Stimulated activated CD8-positive, alpha-beta memory T cell treated with anti-CD3 and anti-CD28 coated beads, Interleukin-15, amount 100 ng/mL, for 4 hours (primary cell): ENCODE measurements at places on chromosomes 7 and 10.

DNA sequence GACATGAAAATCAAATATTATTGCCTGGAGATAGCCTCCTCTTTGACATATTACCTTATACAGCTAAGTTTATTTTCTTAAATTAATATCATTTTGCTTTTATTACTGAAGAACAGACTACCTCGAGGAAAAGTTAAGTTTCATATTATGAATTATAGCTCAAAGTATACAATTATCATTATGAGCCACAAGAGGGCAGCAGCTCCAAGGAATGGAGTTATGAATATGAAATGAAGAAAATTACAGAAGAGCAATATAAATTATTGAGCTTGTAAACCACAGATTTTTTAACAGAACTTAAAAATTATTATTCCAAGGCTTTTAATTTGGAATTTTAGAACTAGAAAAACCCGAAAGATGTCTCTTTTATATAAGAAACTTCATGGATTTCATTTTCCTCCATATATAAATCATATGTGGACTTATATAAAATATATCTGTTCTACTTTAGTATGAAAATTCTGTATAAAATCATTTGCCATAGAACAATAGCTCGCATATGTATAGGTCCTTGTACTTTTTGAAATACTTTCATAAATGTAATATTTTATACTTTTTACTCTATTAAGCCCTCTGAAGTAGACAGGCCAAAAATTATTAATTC is 40.1 kb downstream of the IQUB start:
- no peak for DNase-seq

- DNase-seq, result no peak
Observed at GRCh38 chr7:28490831-28491230, 78.5 kb downstream of the CREB5 start.

- no peak for DNase-seq
Observed at GRCh38 chr7:43782768-43783555, 24.5 kb downstream of the BLVRA start.

DNA sequence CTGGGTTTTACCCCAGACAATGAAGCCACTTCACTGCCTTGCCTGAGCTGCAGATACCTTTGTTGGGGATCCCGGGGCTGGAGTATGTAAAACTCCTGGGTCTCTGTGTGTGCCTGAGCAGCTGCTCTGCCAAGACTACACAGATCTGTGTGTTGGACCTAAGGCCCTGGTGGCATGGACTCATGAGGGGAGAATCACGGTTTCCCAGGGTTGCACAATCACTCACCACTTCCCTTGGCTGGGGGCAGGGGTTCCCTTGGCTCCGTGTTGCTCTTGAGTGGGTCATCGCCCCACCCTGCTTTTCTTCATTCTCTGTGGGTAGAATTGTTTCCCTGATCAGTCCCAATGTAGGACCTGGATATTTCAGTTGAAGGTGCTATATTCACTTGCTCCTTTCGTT is 13.9 kb upstream of the TBATA start:
- DNase-seq, result no peak

DNA sequence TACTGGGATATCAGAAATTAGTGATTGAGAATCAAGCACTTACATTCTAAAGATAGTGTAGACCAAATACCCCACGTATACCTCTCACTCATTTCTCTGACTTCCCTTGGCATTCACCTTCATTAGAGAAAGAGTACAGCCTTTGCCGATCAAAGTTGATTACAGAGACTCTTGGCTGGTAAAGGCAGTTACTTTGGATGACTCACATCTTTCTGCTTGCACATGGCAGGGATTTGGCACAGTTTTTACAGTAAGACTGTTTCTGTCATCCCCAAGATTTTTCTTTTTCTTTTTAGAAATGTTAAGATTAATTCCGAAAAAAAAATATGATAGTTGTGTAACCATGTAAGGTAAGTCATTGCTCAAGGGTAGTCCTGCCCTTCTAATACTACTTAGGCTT is 143.0 kb downstream of the TSPAN12 start:
- DNase-seq, result no peak

DNA sequence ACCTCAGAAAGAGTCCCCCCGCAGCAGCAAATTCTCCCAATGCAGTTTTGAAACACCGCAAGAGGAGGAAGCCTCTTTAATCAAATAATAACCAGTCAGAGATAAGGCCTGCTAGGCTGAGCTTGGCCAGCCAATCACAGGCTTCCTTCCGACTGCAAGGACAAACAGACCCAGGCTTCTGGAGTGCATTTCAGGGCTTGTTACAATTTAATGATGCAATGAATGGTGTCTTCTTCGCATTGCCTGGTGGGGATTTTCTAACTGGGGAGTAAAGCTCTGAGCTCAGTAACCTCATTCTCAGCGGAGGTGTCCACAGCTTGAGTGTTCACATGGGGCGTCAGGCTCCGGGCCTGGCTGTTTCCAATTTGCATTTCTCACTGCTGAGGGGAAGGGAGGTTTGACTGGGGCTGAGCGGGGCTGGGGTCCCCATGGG is 31.8 kb upstream of the GPAM start:
- no peak for DNase-seq

DNA sequence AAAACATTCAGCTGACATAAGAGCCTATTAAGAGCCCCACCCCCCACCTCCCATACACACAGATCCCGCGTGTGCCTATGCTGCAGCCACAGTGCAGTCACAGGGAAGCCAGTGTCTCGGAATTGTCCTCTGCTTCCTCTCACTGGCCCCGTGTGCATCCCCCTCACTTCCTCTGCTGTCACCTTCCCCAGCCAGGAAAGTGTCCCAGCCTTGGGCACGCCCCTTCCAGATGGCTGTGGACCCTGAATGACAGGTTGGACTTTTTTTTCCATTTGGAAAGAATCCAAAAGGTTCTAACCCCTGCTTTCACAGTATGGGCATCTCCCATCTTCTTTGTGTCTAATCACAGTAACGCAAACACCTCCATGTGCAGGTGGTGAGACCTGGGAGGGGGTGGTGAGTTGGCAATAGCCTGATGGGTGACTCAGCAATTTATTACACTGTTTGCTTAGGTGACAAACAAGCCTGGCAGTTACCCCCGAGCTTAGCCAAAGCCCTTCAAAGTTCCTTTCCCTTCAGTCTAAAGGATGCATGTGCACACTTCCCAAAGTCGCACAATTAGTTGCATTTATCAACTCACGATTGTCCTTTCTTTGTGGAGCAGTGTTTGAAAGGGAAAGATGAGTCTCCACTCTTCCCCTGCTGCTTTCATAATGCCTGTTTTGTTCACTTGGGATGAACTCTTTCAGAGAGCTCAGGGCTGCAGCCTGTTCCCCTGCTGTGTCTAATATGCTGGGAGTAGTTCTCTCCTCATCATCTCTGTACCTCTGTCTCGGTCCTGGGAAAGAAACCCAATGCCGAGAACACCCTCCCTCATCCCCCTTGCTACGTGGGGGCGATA is 67.5 kb upstream of the EFCAB10 start:
- DNase-seq, result no peak

DNA sequence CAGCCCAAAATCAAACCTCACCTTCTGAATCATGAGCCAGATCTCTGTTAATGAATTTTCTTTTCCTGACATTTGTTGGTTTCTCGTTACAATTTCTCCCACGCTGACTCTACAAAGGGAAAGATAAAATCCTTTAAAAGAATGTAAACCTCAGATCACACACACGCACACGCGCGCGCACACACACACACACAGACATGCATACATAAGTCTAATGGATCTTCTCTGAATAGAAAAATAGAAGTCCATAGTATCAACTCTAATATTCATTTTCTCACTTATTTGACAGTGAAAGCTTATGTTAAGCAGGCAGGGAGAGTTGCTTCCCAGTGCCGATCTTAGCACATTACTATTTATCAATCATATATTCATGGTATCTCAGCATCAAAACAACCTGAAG is 1.4 kb downstream of the ETV1 start:
- DNase-seq, result no peak

- DNase-seq, result no peak
Observed at GRCh38 chr7:24800667-24801066, 43.4 kb upstream of the GSDME start.

GRCh38 chr7:41825927-41826480 is 123.1 kb upstream of the INHBA start:
- DNase-seq, result no peak

DNA sequence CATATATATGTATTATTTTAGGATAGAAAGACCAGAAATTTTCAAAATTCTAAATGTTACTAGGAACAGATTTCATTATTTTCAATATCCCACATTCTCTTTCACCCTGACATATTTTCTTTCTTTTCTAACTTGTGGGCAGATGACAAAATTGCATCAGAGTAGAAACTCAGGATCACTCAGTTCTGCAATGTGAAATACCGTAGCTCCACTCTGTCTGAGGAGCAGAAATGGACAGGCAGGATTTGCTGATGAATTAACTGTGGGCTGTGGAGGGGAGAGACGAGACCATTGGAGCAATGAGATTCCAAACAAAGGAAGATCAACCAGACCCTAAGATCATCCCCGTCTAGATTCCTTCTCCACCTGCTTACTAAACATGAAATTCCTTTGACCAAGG is 37.0 kb upstream of the SVOPL start:
- no peak for DNase-seq

DNA sequence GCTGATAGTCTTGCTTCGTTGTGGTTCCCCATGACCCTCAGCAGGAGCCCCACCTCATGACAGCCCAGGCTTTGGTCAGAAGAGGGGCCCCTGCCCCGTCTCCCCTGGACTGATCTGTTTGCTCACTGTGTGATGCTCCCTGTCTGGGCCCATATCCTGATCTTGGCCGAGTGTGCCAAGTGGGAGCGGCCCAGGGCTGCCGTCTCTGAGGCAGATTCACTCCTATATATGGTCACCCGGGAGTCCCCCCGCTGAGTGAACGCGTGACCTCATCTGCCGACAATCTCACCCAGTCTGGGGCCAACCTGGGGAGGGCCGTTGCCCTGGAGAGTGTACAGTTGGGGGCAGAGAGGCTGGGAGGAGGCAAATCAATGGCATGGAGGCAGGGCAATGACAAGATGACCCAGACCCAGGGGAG is 34.5 kb downstream of the PPIF start:
- no peak for DNase-seq

GRCh38 chr10:6711881-6712280 is 131.8 kb upstream of the PRKCQ start:
- no peak for DNase-seq

DNA sequence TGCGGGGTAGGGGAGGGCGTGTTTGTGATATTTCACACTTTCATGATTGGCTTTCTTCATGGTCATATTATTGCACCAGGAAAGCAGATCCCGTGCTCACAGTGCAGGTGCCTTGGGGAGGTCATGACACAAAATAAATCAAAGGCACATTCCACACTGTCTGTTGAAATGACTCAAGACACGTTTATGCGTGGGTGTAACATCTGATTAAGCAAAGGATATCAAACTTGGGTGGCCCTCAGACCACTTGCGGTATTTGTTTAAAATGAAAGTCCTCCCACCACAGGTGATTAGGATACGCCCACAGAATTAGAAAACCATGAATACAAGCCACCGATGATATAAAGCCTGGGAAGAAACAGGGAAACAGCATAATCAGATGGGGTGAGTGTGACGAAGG is 51.1 kb downstream of the SVIL start:
- no peak for DNase-seq

DNA sequence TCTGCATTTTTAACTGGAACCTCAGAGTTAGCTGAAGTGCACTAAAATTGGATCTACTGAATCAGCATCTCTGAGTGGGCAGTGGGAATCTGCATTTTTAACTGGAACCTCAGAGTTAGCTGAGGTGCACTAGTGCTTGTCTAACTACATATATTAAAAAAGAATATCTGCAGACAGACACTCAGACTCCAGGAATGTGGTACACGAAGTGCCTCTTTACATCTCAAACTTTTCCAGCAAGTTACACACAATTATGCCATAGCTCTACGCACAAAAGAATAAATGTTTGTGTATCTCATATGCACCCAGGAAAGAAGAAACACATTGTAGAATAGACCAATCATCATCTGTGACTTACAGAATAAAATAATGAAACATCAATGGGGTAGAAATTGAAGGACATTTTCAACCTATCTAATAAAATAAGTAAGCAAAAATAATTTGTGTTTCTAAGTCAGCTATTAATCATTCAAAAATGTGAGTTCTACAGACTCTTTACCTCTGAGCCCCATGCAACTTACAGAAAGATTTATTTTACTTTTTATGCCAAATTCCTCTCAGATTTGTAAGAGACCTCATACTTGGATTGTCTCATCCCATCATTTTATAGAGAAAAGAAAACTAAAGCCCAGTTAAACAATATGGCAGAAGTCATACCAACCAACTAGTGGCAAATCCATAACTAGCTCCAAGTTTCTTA is 28.3 kb downstream of the PPP1R3A start:
- DNase-seq, result no peak

DNA sequence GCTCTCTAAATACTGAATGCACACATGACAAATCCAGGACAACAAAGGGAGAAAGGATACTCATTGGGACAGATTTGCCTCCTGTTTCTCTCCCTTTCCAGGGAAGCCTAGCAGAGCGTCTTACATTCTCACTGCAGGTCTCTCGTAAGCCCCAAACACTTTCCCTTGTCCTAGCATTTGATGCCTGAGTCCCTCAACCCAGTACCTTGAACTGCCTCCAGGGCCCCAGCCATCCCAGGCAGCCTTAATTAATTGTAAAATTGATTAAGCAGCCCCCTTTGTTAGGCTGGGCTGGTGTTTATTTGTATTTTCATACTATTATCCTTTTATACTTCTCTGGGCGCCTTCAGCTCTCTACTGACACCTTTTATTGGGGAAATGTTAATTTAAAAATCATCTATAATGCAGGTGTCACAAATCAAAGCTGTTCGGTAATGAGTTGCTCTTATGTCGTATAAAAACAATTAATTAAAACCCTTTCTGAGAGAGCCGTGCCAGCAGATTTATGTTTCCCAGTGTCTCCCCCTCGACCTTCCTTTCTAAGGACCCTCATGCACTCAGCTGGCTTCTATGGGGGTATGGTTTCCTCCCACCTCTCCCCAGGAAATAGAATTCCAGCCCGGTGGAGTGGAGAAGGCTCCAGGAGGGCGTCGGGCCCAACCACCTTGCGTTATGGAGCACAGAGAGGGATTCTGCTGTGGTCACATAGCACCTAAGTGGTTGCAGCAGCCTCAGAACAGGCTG is 243.8 kb downstream of the RPS24 start:
- no peak for DNase-seq

DNA sequence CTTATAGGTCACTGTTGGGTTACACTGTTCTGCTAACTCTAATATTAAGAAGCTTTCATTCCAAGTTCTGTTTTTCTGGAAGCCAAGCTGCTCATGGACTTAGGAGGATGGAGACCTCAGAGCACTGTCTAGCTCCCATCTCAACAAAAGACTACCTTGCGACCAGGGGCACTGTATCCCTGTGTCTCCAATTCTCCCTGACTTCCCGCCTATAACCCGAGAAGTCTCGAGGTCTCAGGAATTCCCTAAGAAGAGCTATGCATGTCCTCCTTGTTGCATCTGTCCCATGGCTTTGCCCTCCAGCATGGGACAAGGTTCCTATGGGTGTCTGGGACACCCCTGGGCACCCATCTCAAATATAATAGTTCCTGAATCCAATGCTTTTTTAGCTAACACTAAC is 31.2 kb downstream of the BTBD16 start:
- DNase-seq, result no peak

GRCh38 chr10:27373566-27374160 is 130.4 kb upstream of the RAB18 start:
- DNase-seq, result no peak

- no peak for DNase-seq
Observed at GRCh38 chr7:74598558-74598957, 59.0 kb upstream of the GTF2I start.

- no peak for DNase-seq
Observed at GRCh38 chr10:26566525-26567350, 128.6 kb downstream of the APBB1IP start.

GRCh38 chr7:94344826-94345225 is 49.9 kb upstream of the COL1A2 start:
- no peak for DNase-seq

- DNase-seq, result no peak
Observed at GRCh38 chr10:61390851-61391250, 62.3 kb downstream of the TMEM26 start.
